Activated T-helper 17 cell treated with anti-CD3 and anti-CD28 coated beads, Interleukin-2, amount 50 U/mL, for 72 hours (primary cell): ENCODE measurements at places on chromosomes 2 and 18.

DNA sequence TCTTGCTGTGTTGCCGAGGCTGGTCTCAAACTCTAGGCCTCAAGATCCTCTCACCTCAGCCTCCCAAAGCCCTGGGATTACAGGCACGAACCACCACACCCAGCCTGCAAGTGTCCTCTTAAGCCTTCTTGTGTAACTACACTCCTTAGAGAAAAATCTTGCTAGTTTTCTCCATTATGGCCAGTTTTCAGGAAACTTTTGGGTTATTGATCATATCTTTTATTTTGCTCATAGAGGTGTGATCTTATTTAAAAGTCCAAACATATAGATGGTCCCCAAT is 2.4 kb downstream of the SOCS6 start:
- ATAC-seq, result no peak

DNA sequence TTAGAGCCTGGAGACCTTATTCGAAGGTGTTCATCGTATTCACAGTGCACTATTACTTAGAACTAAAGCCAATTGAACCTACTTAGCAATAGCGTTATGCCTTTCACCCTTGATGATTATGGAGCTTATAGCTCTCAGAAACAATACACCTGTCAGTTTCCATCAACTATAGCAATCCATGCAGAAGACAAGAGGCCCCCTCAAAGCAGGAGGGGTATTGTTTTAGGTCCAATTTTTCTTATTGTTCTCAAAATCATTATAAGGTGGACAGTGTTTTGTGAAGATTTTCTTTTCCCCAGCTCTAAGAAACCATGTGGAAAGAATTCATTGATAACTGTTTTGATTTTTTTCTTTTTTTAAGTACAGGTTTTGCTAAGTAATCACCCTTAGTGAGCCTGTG is 135.5 kb downstream of the MEIS1 start:
- no peak for ATAC-seq

DNA sequence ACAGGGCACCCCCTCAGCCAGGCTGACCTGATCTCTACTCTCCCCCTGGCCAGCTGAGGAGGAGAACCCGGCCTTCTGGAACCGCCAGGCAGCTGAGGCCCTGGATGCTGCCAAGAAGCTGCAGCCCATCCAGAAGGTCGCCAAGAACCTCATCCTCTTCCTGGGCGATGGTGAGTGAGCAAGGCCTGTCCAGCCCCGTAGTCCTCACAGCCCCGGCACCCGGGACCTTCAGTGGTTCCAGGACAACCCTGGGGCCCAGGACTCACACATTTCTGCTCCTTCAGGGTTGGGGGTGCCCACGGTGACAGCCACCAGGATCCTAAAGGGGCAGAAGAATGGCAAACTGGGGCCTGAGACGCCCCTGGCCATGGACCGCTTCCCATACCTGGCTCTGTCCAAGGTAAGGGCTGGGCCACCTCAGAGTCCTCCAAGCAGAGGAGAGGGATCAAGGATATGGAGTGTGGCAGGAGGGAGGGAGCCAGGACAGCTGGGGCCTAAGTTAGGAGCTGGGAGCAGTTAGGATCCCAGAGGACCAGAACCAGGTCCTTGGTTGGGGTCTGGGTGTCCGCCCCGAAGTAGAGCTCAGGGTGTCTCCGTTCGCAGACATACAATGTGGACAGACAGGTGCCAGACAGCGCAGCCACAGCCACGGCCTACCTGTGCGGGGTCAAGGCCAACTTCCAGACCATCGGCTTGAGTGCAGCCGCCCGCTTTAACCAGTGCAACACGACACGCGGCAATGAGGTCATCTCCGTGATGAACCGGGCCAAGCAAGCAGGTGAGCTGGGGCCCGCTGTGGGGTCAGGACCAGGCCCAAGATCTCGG is 555 bp downstream of the ALPI start:
- ATAC-seq, result no peak

DNA sequence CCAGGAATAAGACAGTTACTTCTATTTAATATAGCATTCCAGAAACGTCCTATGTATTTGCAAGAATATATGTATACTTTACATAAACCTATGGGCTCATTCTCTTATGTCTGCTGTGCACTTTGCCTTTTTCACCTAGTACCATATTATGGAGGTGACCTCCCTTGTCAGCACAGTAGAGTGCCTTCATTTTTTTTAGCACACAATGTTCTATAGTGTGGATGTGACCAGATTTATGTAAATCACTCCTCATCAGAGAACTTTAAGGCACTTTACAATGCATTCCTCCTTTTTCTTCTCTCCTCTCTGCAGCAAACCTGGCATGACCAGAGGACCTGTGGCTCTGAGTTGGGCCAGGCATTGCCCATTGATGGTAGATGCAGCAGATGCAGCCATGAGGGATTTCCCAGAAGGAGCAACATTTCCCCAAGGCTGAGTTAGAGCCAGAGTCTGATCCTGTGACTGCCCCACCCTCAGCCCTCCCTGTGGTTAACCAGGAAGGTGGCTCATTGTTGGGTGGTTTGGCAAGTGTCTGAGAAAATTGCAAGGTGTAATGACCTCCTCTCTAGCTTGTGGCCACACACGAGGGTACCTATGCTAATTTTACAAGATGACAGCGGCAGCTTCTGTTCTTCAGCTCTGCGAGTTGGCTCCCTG is 76.5 kb upstream of the DLX2 start:
- peak; percentile 86 for ATAC-seq

- no peak for ATAC-seq
Observed at GRCh38 chr2:132595186-132595585, 74.8 kb downstream of the LYPD1 start.

GRCh38 chr2:109519513-109519912 is 94.3 kb downstream of the SEPTIN10 start:
- no peak for ATAC-seq

- no peak for ATAC-seq
Observed at GRCh38 chr2:166516712-166517303, 22.8 kb upstream of the SCN7A start.
